ENCODE measurements at places on chromosomes 12 and 14. TPM values are rescaled to one million over a fixed set of nuclear protein-coding genes. Genes with fewer than 3 reads are reported as not detected.
A peak's percentile ranks its signal among the peaks of the same experiment; 100 is the strongest.

GRCh38 chr12:129534966-129535750 is 368.7 kb downstream of the TMEM132D start:
- DNase-seq, result no peak

Gene ITGA5
- 62.4 TPM for polyA plus RNA-seq

Gene IL31
- not detected for polyA plus RNA-seq

Gene CLEC1B
- polyA plus RNA-seq, result 1.3 TPM

- no peak for DNase-seq
Measured at GRCh38 chr14:31945074-31945613, 132.0 kb upstream of the ARHGAP5 start.

GRCh38 chr14:87712396-87713090 is 280.4 kb downstream of the GALC start:
- no peak for DNase-seq

GRCh38 chr12:121022713-121023112 is 6.4 kb upstream of the C12orf43 start:
- no peak for DNase-seq

Gene SAV1
- 44.2 TPM for polyA plus RNA-seq

Gene GYS2
- polyA plus RNA-seq, result not detected

GRCh38 chr12:80941916-80942315 is 4.2 kb upstream of the LIN7A start:
- DNase-seq, result no peak

DNA sequence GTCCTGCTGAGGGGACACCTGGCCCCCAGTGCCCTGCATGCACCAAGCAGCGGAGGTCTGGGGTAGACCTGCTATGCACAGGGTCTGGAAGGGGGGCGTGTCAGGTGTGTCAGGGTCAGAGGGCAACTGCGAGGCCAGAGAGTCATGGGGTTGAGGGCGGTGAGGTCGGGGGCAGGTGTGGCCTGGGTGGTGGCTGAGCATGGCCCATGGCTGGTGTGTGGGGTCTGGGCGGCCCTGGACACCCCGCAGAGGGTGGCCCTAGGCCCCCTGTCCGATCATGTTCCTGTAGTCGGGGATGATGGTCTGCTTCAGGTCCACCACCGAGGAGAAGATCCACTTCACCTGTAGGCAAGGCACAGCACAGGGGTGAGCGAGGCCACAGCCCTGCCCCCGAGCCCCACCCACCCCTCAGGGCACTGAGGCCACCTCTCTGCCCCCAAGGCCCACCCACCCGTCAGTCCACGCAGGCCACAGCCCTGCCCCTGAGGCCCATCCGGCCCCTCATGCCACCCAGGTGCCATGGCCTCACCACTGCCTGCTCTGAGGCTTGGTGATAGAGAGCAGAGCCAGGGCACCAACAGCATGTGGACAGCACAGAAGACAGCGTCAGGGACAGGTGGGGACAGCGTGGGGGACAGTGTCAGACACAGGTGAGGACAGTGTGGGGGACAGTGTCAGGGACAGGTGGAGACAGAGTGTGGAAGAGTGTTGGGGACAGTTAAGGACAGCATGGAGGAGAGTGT is 211.3 kb downstream of the TMEM121 start:
- no peak for DNase-seq

- no peak for DNase-seq
Measured at GRCh38 chr14:43356979-43357545, 1150.0 kb downstream of the FSCB start.

Gene RTL1
- 0.09 TPM for polyA plus RNA-seq

Gene SERPINA4
- polyA plus RNA-seq, result 2.7 TPM

Gene IFT81
- polyA plus RNA-seq, result 43.0 TPM

Gene OTUB2
- polyA plus RNA-seq, result 3.3 TPM

GRCh38 chr14:65228436-65228835 is 126.1 kb upstream of the MAX start:
- DNase-seq, result no peak

DNA sequence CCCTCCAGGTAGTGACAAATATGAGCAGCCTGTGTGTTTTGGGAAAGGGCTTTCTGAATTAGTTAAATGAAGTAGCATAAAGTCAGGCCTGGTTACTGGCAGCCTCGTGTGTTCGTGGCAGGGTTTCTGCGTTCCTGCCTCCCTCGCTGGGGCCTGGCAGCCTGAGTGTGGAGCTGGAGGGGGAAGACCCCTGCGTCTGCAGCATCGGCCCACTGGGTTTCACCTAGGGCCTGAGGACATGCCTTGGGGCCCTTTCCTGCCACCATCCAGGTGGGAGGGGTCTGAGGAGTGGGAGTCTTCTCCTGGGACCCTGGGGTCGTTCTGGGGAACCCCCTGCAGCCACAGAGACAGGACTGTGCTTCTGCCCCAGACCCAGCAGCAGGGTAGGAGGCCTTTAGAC is 20.4 kb upstream of the AMN start:
- DNase-seq, result no peak

DNA sequence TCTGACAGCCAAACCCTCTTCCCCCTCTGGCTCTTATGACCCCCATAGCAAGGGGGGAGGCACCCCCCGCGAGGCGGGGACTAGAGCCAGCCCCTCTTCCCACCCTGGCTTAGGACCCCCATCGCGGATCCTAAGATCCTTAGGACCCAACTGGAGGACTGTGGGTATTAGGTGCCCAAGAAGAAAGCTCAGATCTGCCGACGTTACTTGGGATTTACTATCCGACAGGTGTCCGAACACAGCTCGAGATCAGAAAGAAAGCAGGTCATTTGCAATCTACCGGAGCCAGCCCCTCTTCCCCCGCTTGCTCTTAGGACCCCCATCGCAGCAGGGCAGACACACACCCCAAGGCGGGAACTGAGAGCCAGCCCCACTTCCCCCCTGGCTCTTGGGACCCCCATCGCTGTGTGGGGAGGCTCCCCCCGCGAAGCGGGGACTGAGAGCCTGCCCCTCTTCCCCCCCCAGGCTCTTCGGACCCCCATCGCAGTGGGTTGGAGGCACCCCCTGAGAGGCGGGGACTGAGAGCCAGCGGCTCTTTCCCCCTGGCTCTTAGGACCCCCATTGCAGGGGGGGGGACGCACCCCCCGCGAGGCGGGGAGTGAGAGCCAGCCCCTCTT is 46.8 kb downstream of the DDX11 start:
- no peak for DNase-seq

DNA sequence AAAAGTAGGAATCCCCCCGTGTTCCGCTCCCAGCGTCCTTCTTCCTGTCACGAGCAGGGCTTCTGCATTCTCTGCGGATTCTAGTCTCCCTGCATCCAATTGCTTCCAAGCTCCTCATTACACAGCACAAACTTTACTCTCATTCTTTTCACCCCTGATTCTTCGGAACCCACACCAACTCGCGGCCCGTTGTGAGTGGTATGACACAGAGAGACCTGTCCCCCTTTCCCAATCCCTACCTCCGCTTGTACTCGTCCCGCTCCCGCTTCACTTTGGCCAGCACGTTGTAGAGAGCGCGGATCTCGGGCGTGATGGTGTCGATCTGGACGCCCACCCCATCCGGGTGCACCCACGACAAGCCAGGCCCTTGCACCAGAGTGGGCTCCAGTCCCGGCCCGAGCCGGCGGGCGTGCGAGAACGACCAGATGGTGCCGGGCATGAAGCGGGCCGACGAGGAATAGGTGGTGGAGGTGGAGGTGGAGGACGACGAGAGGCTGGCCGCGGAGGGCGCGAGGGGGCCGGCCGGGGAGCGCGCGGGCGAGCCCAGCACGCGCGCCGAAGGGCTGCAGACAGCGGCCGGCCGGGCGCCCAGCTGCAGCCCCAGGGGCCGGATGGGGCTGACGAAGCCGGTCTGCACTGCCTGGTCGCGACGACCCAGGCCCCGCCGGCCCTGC is 687 bp downstream of the IFFO1 start:
- DNase-seq, result no peak

- DNase-seq, result peak; percentile 13
Measured at GRCh38 chr14:88481794-88482193, 73.0 kb downstream of the PTPN21 start.

Gene DPPA3
- polyA plus RNA-seq, result not detected

Gene NPAS3
- 0.69 TPM for polyA plus RNA-seq

- no peak for DNase-seq
Measured at GRCh38 chr14:38404100-38404541, 148.2 kb upstream of the CLEC14A start.

- DNase-seq, result no peak
Measured at GRCh38 chr12:103799504-103799856, 41.6 kb downstream of the NT5DC3 start.

- DNase-seq, result peak; percentile 1
Measured at GRCh38 chr12:84913129-84913515, 523 bp upstream of the SLC6A15 start.

Gene ABCD4
- polyA plus RNA-seq, result 117 TPM

DNA sequence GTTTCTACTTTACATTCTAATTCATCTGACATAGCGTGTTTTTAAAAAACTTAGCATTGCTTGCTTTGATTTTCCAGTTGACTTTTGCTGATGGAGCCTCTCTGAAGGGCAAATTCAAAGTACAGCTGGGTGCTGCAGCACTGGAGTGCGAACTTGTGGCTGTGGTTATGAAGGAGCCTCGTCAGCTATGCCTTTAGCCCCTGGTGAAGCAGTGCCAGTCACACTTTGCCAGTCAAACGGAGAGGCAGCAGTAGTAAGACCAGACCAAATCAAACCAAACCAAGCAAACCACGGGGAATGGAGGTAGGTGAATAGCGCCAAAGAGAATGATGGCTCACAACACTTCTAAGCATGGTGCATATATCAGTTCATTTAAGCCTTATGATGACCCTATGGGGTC is 15.1 kb upstream of the SLC38A2 start:
- no peak for DNase-seq

Gene RPGRIP1
- 0.74 TPM for polyA plus RNA-seq

Gene LRCOL1
- 0.85 TPM for polyA plus RNA-seq

DNA sequence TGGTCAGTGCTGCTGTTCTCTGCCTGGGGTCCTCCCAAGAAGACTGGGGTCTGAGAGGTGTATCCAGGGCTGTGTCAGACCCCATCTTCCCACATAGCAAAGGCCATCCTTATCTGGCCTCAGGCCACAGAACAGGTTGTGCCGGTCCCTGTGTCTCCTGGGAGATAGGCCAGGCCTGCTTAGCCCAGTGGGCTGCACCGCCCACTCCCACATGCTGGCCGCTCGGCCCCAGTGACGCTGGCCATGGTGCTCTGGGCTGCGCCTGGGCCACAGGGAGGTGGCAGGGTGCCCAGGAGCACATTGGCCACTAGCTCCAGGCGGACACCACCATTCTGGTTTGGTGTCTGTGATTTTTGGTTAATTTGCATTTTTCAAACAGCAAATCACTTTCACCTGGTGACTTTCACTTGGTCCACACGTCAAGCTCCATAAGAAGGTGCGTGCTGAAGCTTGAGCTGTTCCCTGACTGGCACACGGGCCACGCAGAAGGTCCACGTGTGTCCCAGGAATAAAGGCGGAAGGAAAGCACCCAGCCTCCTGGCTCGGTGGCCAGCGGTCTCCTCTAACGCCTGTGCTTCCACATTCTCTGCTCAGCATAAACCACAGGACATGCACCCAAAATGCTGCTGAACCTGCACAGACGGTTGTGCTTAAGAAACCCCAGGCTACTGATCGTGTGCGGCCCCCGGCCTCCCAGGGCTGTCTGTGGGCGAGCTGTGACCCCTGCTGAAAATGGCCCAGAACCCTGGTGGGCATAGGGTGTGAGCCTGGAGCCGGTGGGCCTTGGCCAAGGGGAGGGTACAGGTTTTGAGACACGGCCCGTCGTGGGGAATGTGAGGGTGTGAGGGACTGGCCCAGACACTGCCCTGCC is 4.6 kb downstream of the FBRSL1 start:
- no peak for DNase-seq

DNA sequence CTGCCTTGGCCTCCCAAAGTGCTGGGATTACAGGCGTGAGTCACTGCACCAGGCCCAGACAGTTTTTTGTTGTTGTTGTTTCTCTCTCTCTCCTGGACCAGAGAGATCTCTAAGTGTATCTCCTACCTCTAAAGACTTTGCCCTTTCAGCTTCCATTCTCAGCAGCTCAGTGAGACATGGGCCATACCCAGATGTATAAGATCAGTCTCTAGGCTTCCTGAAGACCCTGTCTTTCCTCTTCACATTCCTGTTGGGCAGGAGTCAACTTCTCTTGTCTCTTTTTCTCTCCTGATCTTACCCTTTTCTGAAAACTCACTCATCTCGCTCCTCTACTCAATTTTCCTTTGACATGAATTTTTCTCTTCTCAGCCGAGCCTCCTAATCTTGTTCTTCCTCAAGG is 42.0 kb downstream of the KCNK13 start:
- no peak for DNase-seq

DNA sequence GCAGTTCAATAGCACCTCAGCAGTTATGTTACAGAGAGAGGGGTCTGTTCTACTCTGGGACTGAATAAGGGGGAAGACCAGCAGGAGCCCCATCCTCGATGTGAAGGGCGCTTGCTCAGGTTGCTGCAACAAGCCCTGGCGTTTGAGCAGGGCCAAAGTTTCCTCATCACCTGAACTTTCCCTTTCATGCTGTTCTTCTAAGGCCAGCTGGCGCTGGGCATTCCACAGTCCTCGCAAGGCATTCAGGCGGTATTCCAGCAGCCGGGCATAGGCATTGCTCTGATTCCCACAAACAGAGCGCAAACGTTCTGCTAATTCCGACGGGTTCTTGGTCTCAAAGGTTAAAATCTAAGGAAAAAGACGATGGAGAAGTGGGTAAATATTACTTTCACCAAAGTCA is 62.8 kb downstream of the HECTD4 start:
- no peak for DNase-seq

GRCh38 chr12:80925237-80925636 is 12.5 kb downstream of the LIN7A start:
- DNase-seq, result no peak

Gene GALNT16
- 3.5 TPM for polyA plus RNA-seq

Gene CLEC2A
- polyA plus RNA-seq, result not detected

Gene PYGL
- 18.1 TPM for polyA plus RNA-seq

- DNase-seq, result no peak
Measured at GRCh38 chr12:110156766-110157165, 32.6 kb downstream of the IFT81 start.

Gene ADGRD1
- polyA plus RNA-seq, result 29.2 TPM

- DNase-seq, result peak; percentile 17
Measured at GRCh38 chr12:68007466-68007865, 18.2 kb downstream of the IFNG-AS1 start.

GRCh38 chr12:54050482-54050810 is 3.2 kb upstream of the HOXC4 start:
- DNase-seq, result no peak

GRCh38 chr14:100677554-100678468 is 48.9 kb upstream of the DLK1 start:
- peak; percentile 79 for DNase-seq

Gene CPNE8
- polyA plus RNA-seq, result 13.1 TPM

DNA sequence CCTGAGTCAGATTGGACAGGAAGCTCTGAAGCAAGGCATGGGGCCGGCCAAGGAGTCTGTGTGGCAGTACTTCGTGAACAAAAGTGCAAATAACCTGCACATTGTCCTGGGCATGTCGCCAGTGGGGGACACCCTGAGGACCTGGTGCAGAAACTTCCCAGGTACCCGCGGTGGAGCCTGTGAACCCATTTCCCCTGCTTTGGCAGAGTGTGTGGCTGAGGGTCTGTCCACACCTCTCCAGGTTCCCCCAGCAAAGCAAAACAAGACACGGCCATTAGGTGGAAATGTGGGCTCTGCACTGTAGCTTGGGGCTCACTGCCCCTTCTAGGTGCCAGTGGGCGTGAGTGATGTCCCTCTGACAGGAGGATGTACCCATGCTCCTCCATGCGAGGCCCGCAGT is 79.4 kb downstream of the CCDC92 start:
- DNase-seq, result no peak

- no peak for DNase-seq
Measured at GRCh38 chr14:71143381-71144290, 236.4 kb downstream of the PCNX1 start.

Gene ITGB7
- polyA plus RNA-seq, result 1.8 TPM
